ENCODE measurements at places on chromosomes 7 and 10.

DNA sequence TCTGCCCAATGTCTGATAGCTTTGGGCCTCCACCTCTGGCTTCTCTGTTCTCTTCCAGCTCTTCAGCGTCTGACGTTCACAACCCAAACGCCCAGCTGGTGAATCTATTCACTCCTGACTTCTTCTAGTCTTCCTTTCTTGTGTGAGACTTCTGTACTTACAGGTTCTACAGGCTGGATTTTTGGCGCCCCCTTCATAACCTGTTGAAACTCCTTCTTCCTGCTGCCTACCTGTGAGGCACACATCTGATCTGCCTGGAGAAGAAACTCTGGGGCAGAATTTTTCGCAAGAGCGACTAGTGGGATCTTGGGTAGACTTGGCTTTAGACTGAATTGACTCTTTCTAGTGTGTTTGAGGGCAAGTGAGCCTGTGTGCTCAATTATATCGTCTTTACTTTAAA, 249.3 kb downstream of the REEP3 start:
- no peak for DNase-seq

DNA sequence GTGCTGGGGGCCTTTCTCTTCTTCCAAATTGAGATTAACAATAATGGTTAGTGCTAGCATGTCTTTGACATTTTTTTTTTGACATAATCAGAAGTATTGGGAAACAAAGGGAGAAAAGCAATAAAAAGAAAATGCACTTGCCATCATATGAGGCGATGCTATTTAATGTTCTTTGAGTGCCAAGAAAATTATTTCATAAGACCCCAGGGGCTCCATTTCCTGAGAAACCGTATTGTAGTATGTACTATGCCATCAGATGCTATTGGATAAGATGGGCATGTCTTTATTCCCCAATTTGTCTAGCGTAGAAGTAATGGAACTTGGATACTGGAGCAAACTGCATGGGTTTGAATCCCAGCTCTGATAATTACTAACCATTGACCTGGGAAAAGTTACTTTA, 408.9 kb downstream of the ADRA2A start:
- no peak for DNase-seq

DNA sequence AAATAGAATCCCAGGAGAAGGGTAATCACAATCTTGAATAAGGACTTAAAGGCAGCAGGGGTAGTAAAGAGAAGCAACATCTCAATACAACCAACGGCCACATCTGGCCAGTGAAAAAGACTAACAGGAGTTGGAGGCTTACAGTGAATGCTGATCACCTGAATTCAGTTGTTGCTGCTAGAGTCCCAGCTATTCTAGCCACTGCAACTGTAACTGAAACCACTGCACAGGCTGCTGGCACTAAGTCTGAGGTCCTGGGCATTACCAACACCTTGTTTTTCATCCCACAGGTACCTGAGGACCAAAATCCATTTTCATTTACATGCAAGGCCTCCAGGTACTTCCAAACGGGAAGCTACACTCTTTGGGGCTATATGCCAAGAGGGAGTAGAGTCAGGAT, 44.4 kb downstream of the TPK1 start:
- DNase-seq = no peak

DNA sequence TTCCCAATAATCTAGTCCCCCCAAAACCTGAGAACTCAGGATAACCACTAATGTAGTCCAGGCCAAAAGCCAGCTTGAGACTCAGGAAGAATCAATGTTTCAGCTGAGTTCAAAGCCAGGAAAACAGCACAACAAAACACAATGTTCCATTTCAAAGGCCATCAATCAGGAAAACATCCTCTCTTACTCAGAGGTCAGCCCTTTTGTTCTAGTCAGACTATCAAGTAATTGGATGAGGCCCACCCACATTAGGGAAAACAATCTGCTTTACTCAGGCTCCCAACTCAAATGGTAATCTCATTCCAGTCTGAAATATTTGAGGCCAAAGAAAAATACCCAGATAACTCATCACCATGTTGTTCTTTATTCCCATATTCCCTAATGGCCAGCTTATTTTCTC, 152.2 kb downstream of the SDHAF3 start:
- no peak for DNase-seq

- DNase-seq = no peak
Observed at GRCh38 chr10:72466018-72466417, 111.3 kb upstream of the DNAJB12 start.

- DNase-seq = no peak
Observed at GRCh38 chr7:151225948-151226510, 976 bp downstream of the ABCF2 start.

DNA sequence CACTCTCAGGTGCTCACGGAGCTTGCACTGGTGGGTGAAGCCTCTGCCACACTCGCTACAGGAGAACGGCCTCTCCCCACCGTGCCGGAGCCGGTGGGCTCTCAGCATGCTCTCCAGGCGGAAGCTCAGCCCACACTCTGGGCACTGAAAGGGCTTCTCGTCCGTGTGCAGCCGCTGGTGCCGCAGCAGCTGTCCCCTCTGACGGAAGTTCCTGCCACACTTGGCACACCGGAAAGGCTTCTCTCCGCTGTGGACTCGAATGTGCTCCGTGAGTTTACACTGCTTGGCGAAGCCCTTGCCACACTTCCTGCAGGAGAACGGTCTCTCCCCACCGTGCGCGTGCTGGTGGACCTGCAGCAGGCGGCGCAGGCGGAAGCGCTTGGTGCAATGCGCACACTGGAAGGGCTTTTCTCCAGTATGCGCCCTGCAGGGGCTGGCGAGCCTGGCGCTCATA, 19.3 kb downstream of the ZNF786 start:
- DNase-seq = no peak

DNA sequence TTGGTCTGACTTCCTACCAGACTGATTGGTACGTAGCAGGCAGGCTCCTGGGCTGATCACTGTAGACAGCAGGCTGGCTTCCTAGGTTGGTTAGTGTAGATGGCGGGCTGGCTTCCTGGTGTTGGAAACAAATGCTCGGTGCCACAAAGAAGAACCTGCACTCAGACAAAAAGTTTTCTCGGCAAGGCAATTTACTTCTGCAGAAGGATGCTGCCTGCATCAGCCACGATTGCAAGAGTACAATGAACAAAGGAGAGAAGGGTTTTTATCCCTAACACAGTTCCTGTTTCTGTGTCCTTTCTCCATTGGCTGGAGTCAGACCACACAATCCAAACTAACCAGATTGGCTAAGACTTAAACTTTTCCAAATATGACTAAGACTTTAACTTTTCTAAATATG, 123.6 kb upstream of the PPP2R2D start:
- DNase-seq = no peak
